CD4-positive, alpha-beta T cell treated with Interleukin-2 at 100 ng/mL for 4 hours (primary cell): ENCODE measurements at places on chromosomes 5 and 9.
A peak's percentile ranks its signal among the peaks of the same experiment; 100 is the strongest.

- peak; percentile 24 for DNase-seq
Observed at GRCh38 chr5:32076699-32077695, 97.1 kb downstream of the GOLPH3 start.

GRCh38 chr9:19470567-19470966 lies 61.8 kb downstream of the ACER2 start:
- DNase-seq: no peak

- no peak for DNase-seq
Observed at GRCh38 chr5:38104497-38105230, 153.7 kb upstream of the EGFLAM start.

DNA sequence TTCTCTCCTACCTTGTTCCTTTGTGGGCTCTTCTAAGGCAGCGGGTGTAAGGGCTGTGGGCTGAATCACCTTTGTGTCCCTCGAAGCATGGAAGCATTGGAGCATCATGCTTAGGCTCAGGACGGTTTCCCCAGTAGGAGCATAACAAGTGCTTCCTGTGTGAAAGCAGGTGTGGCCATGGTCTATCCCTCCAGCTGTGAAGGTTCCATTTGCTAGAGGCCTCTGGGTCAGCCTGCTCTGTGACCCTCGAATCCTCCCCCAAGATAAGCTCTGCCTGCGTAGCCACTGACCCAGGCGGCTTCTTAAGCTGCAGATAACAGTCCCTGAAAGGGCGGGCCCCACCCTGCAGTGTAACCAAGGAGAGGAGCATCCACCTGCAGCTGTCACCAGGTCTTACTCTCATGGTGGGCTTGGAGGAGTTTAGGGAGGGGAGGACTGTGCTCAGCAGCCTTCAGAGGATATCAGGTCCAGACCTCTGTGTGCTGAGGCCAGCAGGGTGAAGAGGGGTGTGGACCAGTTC lies 8.4 kb upstream of the NDST1 start:
- DNase-seq: no peak

- DNase-seq: no peak
Observed at GRCh38 chr9:129224618-129225489, 46.8 kb upstream of the IER5L start.

DNA sequence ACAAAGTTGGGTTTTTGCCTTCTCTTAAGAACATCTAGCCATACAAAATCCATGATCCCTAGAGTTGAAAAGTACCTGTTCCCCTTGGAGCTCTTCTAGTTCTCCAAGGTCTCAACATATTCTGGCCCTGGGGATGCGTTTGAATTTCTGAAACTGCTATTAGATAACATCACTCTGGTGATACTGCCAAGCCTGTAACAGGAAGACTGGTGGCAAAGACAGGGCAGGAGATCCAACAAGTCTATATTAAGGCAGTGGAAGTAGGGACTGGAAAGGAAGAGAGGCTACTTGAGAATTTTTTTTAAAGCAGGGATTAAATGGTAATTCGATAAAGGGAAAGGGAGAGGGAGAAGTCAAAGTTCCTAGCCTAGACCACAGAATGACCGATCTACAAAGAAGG lies 211.5 kb downstream of the TSSK1B start:
- no peak for DNase-seq

DNA sequence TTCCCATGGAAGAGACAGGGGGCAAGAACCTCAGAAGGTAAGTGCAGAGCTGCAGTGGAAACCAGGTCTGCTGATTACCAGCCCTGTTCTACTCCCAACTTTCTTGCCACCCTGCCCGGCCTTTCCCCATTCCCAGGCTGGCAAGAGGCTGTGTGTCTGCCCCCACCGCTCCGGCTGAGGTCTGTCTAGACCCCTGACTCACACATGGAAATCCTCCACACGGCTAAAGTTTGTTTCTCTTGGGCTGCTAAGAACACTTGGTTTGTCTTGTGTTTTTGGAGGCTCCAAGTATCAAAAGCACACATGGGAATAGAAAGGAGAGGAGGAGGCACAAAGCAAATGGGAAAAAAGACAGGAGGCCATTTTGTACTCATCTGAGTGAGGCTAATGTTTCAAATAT lies 168.3 kb downstream of the GABBR2 start:
- no peak for DNase-seq

GRCh38 chr9:121246821-121247561 lies 21.0 kb upstream of the GSN start:
- DNase-seq: no peak

- DNase-seq: no peak
Observed at GRCh38 chr5:322942-323879, 1.7 kb downstream of the AHRR start.
